ENCODE measurements at places on chromosomes 2 and 18. TPM values are rescaled to one million over a fixed set of nuclear protein-coding genes. Genes with fewer than 3 reads are reported as not detected.

Gene RGPD3
- total RNA-seq: not detected

DNA sequence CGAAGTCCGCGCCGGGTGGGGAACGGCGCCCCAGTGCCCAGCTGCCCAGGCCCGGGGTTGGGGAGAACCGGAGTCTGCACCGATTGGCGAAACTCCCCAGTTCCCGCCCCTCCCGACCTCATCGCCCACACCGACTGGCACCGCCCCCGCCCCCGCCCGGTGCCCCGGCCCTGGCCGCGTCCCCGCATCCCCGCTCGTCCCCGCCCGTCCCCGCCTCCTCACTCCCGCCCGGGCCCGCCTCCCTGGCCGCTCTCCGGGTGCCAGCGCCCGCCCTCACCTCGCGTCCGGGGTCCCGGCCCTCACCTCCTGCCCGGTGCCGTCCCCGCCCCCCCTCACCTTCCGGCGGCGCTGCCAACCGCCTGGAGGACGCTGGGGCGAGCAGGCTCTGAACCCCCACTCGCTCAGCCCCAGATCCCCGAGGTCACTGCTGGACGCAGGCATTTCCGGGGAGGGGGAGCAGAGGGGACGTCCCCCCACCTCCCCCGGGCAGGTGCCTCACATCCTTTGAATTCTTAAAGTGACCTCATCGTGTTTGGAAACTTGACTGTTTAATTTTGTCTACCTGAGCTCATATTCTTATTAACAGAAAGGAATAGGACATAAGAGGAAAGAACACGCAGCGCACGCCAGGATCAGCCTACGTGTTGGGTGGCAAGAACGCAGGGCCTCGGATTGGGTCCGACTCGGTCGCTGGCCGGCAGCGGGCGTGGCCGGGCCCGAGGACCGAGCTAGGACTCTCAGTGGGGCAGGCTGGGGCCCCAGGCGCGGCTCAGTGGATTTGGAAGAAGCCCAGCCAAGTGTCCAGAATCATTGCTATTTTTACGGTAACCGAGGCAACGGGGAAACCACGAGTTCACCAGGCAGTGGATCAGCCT, at the start of gene FAM110C:
Gene FAM110C (minus strand): TSS at position 35 of the 875 bp plus-strand sequence. CDS start 120 bp downstream, outside the sequence.
- H3K4me3 ChIP-seq: no peak within 1 kb of the TSS
- H3K27ac ChIP-seq: no peak within 1 kb of the TSS
- no peak for DNase-seq
- no peaks in the 10 kb centered on the region for H3K27me3 ChIP-seq

GRCh38 chr2:119549241-119549640, 5.0 kb downstream of the CFAP221 start:
- no peak overlapping the region for H3K4me3 ChIP-seq
- peaks cover 4% of the 10 kb centered on the region for H3K4me1 ChIP-seq
- peaks cover 17% of the 10 kb centered on the region for H3K27me3 ChIP-seq
- no peak overlapping the region for H3K27ac ChIP-seq
- H3K36me3 ChIP-seq: no peaks in the 10 kb centered on the region

DNA sequence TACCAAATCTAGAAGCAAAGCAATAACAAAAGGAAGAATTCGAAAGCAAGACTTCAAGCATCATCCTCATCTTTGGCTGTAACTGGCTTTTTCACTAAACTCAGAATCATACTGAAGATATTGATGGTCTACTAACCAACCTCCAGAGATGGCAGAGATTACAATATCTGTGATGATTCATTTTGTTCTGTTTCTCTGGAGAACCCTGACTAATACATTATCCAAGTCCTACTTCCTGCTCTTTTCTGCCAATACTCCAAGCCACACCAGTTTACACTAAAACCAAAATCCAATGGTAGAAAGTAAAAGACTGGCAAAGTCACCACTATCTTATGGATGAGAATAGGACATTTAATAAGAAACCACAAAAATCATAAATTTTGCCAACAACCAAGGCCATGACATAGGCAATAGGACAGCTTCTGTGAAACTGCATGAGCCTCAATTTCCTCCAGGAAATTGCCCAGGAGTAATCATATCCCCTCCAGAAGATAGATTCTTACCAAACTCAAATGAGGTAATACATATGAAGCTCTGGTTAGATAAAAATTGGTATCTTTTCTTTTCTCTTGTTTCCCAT, 159.8 kb downstream of the METTL4 start:
- no peak overlapping the region for H3K27ac ChIP-seq
- peaks cover 5% of the 10 kb centered on the region for H3K4me1 ChIP-seq
- H3K4me3 ChIP-seq: no peak overlapping the region
- H3K36me3 ChIP-seq: no peaks in the 10 kb centered on the region

Gene VAPA
- 163 TPM for total RNA-seq

DNA sequence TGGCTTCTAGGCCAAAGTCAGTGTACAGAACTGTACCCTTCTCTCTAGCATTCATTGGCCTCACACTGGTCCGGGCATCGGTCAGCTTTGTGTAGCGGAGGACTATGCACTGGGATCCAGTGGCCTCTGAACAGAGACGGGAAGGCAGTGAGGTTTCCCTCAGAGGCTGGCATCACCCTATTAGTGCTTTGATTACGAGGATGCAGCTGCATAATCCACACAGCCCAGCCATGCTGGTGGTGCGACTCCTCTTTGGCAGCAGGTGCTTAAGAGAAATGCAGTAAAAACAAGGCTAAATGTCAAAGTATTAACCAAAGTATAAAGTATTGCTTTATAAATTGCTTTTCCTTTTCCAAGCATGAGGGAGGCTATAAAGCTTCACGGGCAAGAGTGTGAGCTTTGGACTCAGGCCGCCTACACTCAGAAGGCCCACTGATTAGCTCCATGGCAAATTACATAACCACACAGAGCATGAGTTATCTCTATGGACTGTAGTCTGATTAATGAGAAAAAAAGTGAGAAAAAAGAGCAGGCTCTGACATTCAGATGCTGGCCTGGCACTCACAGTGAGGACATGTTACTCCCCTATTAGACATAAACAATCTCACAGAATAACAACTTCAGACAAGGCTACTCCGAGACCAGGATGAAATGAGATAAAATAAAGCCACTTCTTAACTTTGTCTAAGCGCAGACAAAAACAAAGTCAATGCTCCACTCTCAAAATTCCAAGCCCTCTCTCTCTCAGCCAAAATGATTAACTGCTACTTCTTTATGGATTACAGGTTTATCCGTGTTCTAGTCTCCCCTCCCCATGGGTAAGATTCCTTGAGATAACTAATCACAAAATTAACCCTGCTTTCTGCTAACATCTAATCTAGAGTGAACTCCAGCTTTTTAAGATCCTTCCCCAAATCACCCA, 6.4 kb upstream of the CRYGC start:
- no peak overlapping the region for H3K4me3 ChIP-seq
- no peak overlapping the region for H3K27ac ChIP-seq
- DNase-seq: no peak
- no peaks in the 10 kb centered on the region for H3K27me3 ChIP-seq
- H3K4me1 ChIP-seq: no peaks in the 10 kb centered on the region

- no peak overlapping the region for H3K4me3 ChIP-seq
- H3K36me3 ChIP-seq: no peaks in the 10 kb centered on the region
- H3K27ac ChIP-seq: no peak overlapping the region
- DNase-seq: no peak
- H3K27me3 ChIP-seq: no peaks in the 10 kb centered on the region
Observed at GRCh38 chr2:163732727-163733126, 3.1 kb downstream of the FIGN start.

- no peaks in the 10 kb centered on the region for H3K36me3 ChIP-seq
- no peaks in the 10 kb centered on the region for H3K27me3 ChIP-seq
- no peak overlapping the region for H3K4me3 ChIP-seq
- peaks cover 12% of the 10 kb centered on the region for H3K4me1 ChIP-seq
Observed at GRCh38 chr2:190844700-190845401, 35.8 kb upstream of the GLS start.

DNA sequence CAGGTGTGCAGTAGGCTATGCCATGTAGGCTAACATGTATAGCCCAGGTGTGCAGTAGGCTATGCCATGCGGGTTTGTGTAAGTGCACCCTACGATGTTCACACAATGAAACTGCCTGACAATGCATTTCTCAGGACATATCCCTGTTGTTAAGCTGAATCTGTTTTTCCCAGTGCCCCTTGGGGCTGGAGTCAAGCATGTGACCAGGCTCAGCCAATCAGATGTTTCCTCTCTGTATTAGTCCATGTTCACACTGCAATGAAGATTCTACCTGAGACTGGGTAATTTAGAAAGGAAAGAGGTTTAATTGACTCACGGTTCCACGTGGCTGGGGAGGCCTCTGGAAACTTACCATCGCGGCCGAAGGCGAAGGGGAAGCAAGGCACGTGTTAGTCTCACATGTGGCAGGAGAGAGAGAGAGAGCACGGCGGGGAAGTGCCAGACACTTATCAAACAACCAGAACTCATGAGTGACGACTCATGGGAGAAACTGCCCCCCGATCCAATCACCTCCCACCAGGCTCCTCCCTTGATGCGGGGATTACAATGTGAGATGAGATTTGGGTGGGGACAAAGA, 24.2 kb downstream of the ITM2C start:
- no peaks in the 10 kb centered on the region for H3K4me1 ChIP-seq
- no peaks in the 10 kb centered on the region for H3K36me3 ChIP-seq
- H3K27me3 ChIP-seq: peaks cover 3% of the 10 kb centered on the region
- DNase-seq: no peak

- no peak overlapping the region for H3K4me3 ChIP-seq
- no peak for DNase-seq
- no peaks in the 10 kb centered on the region for H3K36me3 ChIP-seq
- H3K4me1 ChIP-seq: no peaks in the 10 kb centered on the region
Observed at GRCh38 chr2:14433946-14434495, 198.5 kb upstream of the LRATD1 start.

- no peaks in the 10 kb centered on the region for H3K36me3 ChIP-seq
- DNase-seq: no peak
- no peak overlapping the region for H3K4me3 ChIP-seq
- no peaks in the 10 kb centered on the region for H3K27me3 ChIP-seq
- no peak overlapping the region for H3K27ac ChIP-seq
- H3K4me1 ChIP-seq: no peaks in the 10 kb centered on the region
Observed at GRCh38 chr2:28293416-28293815, 99.2 kb upstream of the FOSL2 start.
